Right renal pelvis (tissue), 4 donors: ENCODE measurements at places on chromosomes 5 and 9. TPM values are rescaled to one million over a fixed set of nuclear protein-coding genes. Genes with fewer than 3 reads are reported as not detected.

DNA sequence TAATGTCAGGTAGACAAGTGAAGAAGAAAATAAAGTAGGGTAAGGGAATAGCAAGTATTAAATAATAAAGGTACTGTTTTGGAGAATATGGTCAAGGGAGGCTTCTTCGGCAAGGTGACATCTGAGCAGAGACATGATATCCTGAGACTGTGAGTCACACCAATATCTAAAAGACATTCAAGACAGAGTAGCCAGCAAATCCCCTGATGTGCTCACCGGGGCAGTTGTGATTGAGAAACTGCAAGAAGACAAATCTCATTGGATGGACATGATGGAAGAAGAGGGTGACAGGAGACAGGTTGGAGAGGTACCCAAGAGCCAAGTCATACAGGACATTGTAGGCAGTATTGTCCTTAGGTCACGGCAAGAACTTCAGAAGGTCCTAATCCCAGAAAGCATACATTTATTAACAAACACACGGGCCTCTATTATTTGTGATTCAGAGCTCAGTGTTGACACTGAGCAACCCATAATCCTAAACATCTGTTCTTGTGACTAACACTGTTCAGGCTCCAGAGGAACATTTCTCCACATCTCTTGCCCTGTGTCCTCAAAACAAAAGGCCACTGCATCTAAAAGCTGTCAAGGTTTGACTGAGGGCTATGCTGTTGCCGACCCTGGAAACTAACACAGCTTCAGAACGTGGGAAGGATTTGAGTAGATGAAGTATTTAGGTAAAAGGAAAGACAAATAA, 258.7 kb upstream of the CLINT1 start:
- no peak for DNase-seq

- DNase-seq, result no peak
Observed at GRCh38 chr5:172724242-172725183, 46.5 kb downstream of the DUSP1 start.

- no peak for DNase-seq
Observed at GRCh38 chr5:81779125-81779915, 28.4 kb upstream of the SSBP2 start.

GRCh38 chr5:179295778-179296149, 49.5 kb downstream of the ADAMTS2 start:
- DNase-seq, result no peak

GRCh38 chr5:123119334-123119986, 30.4 kb downstream of the PRDM6 start:
- DNase-seq, result no peak

DNA sequence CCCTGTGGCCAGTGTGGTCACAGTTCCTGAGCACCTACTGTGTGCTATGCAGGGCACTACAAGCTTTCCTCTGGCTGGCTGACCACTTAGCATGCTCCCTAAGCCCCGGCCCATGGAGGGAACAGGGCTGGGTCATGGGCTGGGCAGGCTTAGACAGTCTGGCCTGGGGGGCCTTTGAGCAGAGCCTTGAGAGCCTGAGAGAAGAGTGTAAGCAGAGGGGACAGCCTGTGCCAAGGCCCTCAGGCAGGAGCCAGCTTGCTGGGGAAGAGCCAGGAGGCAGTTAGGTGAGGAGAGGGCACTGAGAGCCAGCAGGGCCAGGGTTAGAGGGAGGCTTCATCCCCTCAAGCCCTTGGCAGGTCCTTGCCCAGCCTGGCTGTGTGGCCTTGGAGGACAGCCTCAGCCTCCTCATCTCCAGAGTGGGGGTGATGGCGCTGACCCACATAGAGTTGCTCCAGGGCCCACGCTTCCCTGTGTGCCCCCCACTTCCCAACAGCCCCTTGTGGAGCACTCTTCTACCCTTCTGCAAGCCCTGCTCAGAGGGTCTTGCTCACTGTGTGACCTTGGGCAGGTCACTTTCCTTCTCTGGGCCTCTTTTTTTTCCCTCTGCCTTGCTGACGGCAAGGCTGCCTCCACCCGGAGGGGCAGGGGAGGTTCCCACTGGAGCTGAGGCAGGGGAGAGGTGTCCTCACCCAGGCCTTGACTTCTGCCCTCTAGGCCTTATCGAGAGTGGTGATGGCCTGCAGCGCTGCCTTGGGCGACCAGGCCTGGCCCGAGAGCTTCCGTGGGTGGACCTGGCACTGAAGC, 107.1 kb downstream of the PHF2 start:
- DNase-seq, result no peak

GRCh38 chr9:3956899-3957298, 343.0 kb downstream of the GLIS3 start:
- no peak for DNase-seq

DNA sequence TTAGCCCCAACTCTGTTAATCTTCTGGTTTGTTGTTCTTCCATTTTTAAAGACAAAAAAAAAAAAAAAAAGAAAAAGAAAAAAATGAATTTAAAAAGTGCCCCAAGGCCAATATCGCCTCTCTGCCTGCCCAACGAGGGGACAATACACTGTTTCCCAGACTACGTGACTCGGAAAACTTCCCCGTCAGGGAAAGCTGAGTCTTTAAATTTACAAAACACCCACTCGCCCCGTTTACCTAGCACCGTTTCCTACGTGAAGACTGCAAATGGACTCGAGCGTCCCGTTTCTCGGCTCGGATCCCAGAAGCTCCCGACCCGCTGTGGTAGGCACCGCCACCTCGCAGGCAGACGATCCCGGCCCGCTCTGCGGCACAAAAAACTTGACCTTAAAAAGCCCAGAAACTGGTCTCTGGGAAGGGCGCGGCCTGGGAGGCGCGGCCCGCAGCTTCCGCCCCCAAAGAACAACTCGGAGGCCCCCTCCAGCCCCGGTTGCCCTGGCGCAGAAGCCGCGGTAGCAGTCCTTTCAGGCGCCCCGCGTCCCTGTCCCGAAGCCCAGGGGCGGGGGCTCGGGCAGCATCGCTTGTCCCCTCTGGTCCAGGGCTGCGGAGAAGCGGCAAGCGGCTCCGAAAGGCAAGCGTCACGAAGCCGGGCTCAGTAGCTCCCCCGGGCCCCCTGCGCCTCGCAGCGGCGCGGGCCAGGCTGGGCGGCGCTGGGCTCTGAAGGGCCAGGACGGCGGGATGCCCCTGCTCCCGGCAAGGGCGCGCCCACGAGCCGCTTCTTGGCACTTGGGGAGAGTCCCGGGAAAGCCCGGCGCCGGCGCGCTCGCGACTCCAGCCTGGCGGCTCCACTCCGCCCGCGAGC, at the start of gene GCNT4:
TSS of gene GCNT4 (minus strand) at position 367 of the 862 bp plus-strand sequence. CDS start 22,521 bp downstream, outside the sequence.
- no peak for DNase-seq

DNA sequence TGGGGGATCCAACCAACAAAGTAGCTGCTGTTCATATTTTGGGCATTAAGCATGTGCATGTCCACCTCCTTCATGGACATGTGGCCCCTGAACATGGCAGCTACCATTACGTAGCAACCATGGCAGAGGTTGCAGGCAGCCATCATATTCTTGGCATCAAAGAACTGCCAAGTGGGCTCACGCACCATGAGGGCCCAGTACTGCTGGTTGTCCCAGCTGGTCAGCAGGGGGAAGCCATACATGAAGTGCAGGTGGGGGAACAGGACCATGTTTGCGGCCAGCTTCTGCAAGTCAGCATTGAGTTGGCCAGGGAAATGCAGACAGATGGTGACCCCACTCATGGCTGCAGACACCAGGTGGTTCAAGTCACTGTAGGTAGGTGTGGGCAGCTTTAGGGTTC, 9.5 kb downstream of the MTAP start:
- DNase-seq, result no peak

- no peak for DNase-seq
Observed at GRCh38 chr9:124385623-124386022, 29.6 kb downstream of the PSMB7 start.

Gene TJP2
- 117 TPM for polyA plus RNA-seq

Gene PIP5K1B
- polyA plus RNA-seq, result 8.5 TPM

Gene IFNA21
- polyA plus RNA-seq, result not detected

Gene SHOC1
- 0.65 TPM for polyA plus RNA-seq

Gene ARL14EPL
- not detected for polyA plus RNA-seq
